ENCODE measurements at places on chromosomes 5 and 9.

GRCh38 chr5:115940080-115940810 lies 22.0 kb upstream of the LVRN start:
- no peak for DNase-seq

DNA sequence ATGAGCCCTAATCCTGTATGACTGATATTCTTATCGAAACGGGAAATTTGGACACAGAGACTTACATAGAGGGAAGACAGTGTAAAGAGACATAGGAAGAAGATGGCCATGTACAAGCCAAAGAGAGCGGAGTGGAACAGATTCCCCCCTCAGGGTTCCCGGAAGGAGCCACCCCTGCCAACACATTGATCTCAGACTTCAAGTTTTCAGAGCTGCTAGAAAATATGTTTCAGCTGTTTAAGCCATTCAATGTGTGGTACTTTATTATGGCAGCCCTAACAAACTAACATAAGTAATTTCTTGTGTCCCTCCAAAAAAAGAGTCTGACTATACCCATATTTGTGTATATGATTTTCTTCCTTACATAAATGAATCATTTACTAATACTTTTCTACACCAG lies 128.0 kb upstream of the STC2 start:
- no peak for DNase-seq

DNA sequence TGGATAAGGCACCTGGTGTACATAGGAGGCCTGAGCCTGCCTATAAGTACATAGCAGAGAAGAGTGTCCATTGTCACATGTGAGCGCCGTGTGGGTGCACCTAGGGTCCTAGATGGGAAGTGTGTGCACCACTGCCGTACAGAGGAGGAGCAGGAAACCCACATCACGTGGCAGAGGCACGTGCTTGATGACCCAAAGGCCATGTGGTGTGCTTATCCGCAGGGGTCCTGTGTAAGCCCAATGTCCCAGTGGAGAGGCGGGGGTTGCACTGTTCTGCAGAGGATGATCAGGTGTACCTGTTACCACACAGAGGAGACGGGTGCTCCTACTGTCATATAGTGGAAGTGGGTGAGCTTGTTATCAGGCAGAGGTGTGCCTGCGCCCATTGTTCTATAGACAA lies 354.1 kb upstream of the IRX2 start:
- no peak for DNase-seq

DNA sequence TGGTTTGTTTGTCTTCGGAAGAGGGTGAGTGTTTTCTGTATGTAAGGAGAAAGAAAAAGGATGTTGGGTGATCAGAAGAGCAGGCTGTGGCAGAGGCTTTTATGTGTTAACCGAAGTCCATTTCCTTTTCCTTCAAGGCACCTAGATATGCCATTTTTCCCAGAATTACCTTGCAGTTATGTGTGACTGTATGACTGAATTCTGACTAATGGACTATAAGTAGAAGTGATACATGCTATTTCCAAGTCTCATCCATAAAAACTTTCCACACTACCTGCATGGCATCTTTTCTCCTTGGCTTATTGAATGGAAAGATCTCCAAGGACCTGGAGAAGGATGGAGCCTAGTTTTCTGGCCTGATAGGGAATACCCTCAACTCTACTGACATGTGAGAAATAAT lies 10.6 kb upstream of the NDUFS4 start:
- no peak for DNase-seq

- DNase-seq: no peak
These were observed 15.9 kb downstream of the FBXW5 start for GRCh38 chr9:136928591-136928990.

DNA sequence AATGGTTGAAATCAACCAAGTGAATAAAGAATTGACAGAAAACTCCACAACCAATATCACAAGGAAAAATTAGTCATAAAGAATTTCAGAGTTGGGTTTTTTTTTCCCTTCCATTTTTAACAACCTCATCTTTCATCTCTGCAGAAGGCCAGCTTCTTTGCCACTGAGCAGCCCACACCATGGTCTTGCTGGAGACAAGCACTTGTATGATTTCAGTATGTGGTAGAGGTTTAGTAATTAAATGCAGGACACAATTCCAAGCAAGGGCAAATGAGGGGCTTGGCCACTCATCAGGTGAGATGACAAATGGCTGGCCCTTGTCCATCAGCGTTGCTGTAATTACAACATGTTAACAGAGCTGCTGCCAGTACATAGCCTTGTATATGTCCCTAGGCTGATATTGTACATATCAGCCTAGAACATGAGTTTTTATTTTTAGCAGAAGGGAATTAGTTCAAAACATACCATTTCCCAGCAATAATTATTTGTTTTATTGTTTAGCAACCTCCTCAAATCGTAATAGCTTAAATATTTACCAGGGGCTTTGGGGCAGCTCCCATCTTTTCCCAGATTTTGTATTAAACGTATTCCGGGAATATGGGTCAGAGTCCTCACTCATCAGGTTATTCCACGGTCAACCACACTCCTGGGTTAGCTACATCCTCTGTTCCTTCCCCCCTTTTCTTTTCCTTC lies 5.0 kb upstream of the C9 start:
- no peak for DNase-seq

DNA sequence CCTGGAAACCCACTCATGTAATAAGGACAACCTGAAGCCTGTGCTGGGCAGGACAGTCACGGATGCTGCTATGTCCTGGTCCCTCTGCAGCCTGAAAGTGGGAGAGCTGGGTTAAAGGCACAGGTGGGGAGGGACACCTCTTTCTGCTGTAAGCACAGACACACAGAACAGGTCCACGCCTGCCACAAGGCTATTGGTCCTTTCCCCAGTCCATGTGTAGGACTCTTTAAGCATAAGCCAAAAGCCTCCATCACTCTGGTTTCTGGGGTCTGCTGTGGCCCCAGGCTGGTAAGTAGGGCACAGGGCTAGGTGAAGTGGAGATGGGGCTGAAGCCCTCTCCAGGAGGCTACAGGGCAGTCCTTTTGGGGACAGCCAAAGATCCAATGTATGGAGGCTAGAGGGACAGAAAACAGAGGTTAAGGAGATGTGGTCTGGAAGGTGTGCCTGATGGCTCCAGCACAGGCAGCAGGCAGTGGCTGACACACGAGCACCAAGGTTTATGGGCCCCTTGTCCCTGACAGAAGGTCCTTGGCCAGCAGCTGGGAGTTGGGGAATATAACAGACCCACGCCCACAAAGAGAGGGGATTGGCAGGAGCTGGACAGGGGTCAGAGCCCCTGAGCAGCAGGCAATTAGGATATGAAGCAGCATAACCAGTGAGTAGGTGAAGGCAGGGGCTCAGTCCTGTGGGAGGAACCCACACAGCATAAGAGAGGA lies 203.6 kb upstream of the MVB12B start:
- DNase-seq: no peak

DNA sequence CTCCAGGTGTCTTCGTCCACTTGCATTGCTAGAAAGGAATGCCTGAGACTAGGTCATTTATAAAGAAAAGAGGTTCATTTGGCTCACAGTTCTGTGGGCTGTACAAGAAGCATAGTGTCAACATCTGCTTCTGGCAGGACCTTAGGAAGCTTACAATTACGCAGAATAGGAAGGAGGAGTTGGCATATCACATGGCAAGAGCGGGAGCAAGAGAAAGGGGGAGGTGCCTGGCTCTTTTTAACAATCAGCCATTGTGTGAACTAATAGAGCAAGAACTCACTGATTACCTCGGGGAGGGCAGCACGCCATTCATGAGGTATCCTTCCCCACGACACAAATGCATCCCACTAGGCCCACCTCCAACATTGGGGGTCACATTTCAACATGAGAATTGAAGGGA lies 134.4 kb upstream of the EFNA5 start:
- no peak for DNase-seq
